ENCODE measurements at places on chromosomes 2 and 18.
A peak's percentile ranks its signal among the peaks of the same experiment; 100 is the strongest.

- DNase-seq = no peak
Measured at GRCh38 chr18:50126471-50126870, 68.5 kb downstream of the MYO5B start.

- DNase-seq = peak; percentile 76
Measured at GRCh38 chr2:63614983-63615945, 26.5 kb downstream of the MDH1 start.

DNA sequence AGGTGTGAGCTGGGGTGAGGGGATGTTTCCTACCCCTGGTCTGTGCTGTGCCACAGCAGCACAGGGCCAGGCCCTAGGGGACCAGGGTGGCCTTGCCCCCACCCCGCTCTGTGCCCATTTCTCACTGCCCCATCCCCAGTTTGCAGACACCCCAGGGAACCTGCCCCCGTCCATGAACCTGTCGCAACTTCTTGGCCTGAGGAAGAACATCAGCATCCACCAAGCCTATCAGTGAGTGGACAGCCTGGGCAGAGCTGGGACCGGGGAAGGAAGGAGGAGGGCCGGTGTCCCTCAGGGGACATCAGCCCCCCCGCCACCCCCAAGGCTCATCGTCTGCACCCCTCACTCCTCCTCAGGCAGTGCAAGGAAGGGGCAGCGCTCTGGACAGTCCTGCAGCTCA lies 7.5 kb downstream of the PROM2 start:
- DNase-seq = no peak

GRCh38 chr2:145927131-145927950 lies 1407.4 kb upstream of the ZEB2 start:
- no peak for DNase-seq

- DNase-seq = peak; percentile 71
Measured at GRCh38 chr2:36539631-36540030, 58.3 kb downstream of the FEZ2 start.

DNA sequence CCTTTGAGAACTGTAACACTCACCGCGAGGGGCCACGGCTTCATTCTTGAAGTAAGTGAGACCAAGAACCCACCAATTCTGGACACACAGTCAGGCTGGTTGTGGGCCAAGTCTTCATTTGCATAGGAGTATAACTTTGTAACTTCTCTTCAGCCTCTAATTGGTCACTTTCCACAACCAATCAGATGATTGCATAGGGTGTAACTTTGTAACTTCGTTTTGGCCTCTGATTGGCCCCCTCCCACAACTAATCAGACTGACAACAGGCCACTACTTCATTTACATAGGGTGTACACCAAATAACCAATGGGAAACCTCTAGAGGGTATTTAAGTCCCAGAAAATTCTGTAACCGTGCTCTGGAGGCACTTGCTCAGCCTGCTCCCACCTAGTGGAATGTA lies 77.5 kb upstream of the TCF4 start:
- no peak for DNase-seq

GRCh38 chr2:7458066-7458465 lies 540.9 kb downstream of the RNF144A start:
- no peak for DNase-seq

GRCh38 chr2:172552547-172553291 lies 3.2 kb upstream of the PDK1 start:
- DNase-seq = peak; percentile 84

GRCh38 chr2:186460465-186460864 lies 25.6 kb upstream of the ZC3H15 start:
- DNase-seq = peak; percentile 12

- DNase-seq = no peak
Measured at GRCh38 chr18:58258692-58259342, 214.8 kb downstream of the NEDD4L start.

DNA sequence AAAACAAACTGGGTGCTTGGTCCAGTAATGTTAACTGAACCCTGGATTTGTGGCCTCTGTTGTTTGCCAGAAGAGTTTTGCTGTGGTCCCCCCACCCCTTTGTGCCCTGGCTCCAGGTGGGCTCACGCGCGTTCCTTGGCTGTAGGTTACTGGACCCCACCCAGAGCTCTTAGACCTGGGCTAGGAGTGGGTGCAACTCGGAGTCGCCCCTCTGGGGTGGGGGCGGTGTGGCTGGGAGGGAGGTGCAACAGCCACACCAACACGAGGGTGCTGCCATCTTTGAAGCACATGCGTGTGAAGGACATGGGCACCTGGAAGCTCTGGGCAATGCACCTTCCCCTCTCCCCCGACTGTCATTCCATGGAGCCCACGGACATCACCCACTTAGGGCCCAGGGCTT lies 92.7 kb downstream of the USP40 start:
- DNase-seq = no peak

DNA sequence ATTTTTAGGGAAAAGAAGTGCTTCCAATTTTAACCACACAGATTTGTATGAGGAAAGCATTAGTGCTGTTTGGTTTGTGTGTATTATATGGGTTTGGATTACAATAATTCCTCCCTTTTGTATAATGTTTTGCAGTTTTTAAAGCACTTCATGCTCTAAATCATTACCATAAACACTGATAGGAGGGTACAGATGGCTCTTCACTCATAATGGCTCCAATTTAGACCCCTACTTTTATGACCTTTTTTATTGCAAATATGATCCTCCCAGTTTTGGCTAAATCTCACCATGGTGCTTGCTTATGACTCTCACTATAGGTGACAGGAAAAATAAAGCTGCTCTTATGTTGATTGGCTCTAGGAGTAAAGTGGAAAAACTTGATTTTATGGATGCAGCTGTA lies 23.8 kb upstream of the TMEM17 start:
- DNase-seq = no peak
